ENCODE measurements at places on chromosomes 2 and 18.

- DNase-seq: no peak
Observed at GRCh38 chr2:241386519-241386918, 30.4 kb downstream of the FARP2 start.

- DNase-seq: peak; percentile 5
Observed at GRCh38 chr2:103161456-103162289, 399.8 kb downstream of the TMEM182 start.

GRCh38 chr2:219527076-219527394, 12.8 kb downstream of the ASIC4 start:
- no peak for DNase-seq

DNA sequence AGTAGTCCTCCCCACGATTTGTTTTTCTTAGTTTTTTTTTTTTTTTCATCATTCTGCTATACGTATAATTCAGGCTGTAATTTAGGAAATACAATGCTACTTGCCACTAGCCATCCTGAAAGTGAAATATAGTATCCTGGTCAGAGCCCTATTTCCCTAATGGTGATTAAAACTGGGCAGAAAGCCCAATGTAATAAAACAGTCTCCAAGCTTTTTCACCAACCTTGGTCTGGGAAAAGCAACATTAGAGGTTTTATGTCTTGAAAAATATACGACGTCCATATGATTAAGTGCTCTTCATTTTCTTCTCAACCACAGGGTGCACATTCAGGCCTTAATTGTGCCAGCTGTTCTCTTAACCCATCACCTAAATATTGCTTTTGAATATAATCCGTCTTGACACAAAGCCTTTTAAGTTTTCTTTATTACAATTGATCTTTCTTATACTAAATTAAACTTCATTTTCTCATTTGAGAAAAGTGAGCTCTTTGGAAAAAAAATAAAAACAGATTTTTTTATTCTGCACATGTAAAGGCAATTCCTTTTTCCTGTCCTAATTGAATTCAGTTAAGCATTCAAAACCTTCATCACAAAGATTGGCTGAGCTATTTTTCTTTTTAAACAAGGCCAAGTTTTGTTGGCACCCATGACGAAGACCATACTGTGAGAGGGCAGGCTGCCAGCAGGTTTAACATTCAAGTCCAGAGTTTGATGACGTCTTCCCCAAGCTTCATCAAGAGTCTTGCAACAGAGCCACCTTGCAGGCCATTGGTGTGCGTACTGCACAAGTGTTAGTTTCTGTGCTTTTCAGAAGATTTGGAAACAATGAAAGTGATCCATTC, 52.7 kb downstream of the MAP2 start:
- no peak for DNase-seq

GRCh38 chr2:160142472-160142871, 57.6 kb downstream of the ITGB6 start:
- no peak for DNase-seq

- DNase-seq: no peak
Observed at GRCh38 chr18:48840491-48840877, 110.3 kb downstream of the SMAD7 start.

- no peak for DNase-seq
Observed at GRCh38 chr2:148903979-148904378, 29.0 kb downstream of the KIF5C start.

GRCh38 chr18:28175150-28175929, 1.6 kb downstream of the CDH2 start:
- DNase-seq: no peak

GRCh38 chr2:205730191-205730590, 47.9 kb downstream of the NRP2 start:
- no peak for DNase-seq

- no peak for DNase-seq
Observed at GRCh38 chr2:162506706-162507105, 162.8 kb downstream of the GCA start.

DNA sequence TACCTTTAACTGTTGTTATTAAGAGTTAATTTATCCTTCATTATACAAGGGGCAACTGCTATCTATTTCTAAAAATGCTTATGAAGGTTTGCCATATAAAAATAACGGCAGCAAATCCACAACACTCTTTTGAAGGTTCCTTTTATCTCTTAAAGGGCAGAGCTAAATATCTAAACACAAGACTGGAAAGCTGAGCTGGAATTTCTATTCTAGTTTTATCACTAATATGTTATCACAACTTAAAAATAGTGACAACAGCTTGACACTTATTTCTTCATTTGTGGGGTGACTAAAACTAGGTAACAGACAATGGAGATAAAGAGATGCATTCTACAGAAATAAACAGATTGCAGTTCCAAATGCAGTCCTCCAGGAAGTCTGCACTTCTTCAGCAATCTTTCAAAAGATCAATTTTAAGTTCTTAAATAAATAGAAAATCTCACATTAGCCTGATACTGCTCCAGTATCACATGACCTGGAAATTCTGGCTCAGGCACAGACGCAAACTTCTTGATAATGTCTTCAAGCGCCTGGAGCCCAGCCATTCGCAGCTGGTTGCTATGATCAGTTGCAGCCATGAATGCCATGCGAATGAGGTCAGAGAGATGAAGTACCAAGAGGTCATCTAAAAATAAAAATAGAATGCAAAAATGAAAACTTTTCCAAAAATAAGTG, 54.0 kb upstream of the STRN start:
- DNase-seq: peak; percentile 52

GRCh38 chr2:241399941-241400922, 44.1 kb downstream of the FARP2 start:
- no peak for DNase-seq

- DNase-seq: no peak
Observed at GRCh38 chr2:24513281-24514071, 22.4 kb downstream of the NCOA1 start.

- no peak for DNase-seq
Observed at GRCh38 chr2:125837611-125838010, 818.3 kb upstream of the GYPC start.

Data from thoracic aorta (tissue), 2 donors.